Glutamatergic neuron (in vitro differentiated cells): ENCODE measurements at places on chromosomes 16 and 17. TPM values are rescaled to one million over a fixed set of nuclear protein-coding genes. Genes with fewer than 3 reads are reported as not detected.
A peak's percentile ranks its signal among the peaks of the same experiment; 100 is the strongest.

Gene FAM83G
- 2.0 TPM for total RNA-seq

Gene CLEC18A
- total RNA-seq = 2.5 TPM

Gene C16orf74
- 2.6 TPM for total RNA-seq

Gene TBC1D24
- total RNA-seq = 58.4 TPM

Gene ZNF287
- 17.4 TPM for total RNA-seq

Gene CHRNE
- 0.69 TPM for total RNA-seq

Gene MED9
- 23.2 TPM for total RNA-seq

Gene SCN4A
- 7.9 TPM for total RNA-seq

Gene TBC1D3I
- 3.0 TPM for total RNA-seq

Gene PITPNM3
- 1.4 TPM for total RNA-seq

Gene ELP5
- 34.1 TPM for total RNA-seq

Gene SLFN11
- total RNA-seq = not detected

Gene BICDL2
- total RNA-seq = not detected

DNA sequence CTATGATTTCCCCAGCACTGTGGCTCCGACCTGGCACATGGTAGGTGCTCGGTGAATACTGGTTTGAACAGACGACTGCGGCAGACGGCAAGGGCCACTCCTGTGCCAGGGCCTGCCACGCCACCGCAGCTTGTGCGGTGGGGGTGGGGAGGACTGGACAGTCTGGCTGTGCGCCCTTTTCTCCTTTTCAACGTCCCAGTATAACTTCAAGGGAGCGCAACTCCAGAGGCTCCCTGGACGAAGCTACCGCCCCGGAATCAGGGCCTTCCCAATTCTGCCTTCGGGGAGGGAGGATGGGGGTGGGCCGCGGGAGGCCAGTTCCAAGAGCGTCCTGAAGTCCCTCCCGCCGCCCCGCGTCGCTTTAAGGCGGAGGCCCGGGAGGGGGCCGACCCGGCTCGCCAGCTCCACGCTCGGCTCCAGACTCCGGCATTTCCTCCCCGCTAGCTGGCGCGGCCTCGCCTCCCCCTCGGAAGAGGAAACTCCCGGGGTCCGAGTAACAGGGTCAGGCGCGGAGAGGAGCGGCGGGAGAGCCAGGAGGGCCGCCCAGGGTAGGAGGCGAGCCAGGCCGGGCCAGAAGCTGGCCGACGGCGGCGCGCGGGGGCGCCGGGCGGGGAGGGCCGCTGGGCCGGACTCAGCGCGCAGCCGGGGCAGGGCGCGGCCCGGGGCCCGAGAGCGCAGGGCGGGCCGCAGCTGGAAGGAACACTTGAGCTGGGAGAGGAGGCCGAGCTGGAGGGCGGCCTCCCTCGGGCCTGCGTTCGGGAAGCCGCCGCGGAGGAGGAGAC is at the start of gene ITPRIPL2:
Gene ITPRIPL2, plus strand, starts transcription at position 388 of the 782 bp plus-strand sequence. CDS start 498 bp downstream, outside the sequence.
- H3K36me3 ChIP-seq = no peaks in the 10 kb centered on the region
- H3K4me1 ChIP-seq = peaks cover 2% of the 10 kb centered on the region
- peak within 1 kb of the TSS; percentile 66 for H3K27ac ChIP-seq
- H3K27me3 ChIP-seq = peaks cover 4% of the 10 kb centered on the region
- peak; percentile 59 for DNase-seq
- peak within 1 kb of the TSS; percentile 74 for H3K4me3 ChIP-seq

DNA sequence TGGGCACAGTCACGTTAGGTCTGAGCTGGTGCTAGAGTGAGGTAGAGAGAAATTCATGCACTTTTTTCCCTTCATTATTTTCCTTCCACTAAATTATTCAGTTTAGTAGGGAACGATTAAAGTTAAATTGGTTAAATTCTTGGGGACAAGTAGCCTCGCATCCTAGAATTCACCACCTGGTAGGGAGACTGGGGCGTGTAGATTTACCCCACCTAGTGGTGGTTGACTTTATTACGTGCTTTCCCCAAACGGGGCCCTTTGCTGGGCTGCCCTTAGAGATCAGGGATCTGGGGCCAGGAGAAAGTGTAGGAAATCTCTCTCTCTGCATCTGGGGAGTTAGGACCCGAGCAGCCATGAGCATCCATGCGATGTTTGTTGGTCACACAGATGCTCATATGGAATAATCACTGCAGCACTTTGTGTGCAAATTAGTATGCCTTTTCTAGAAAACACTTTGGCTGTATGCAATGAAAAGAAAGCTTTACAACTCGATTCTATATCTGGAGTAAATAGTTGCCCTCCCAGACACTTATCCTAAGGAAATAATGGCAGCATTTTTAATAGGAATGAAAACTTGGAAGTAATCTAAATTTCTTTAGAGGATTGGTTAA is 107.0 kb downstream of the PLCG2 start:
- no peak overlapping the region for H3K4me3 ChIP-seq
- H3K27me3 ChIP-seq = no peaks in the 10 kb centered on the region
- no peaks in the 10 kb centered on the region for H3K36me3 ChIP-seq
- H3K4me1 ChIP-seq = no peaks in the 10 kb centered on the region
- H3K27ac ChIP-seq = no peak overlapping the region

- peaks cover 18% of the 10 kb centered on the region for H3K27me3 ChIP-seq
- H3K4me3 ChIP-seq = no peak overlapping the region
- no peaks in the 10 kb centered on the region for H3K4me1 ChIP-seq
- DNase-seq = no peak
- H3K27ac ChIP-seq = no peak overlapping the region
- H3K36me3 ChIP-seq = no peaks in the 10 kb centered on the region
Observed at GRCh38 chr16:3042376-3042775, 4.0 kb upstream of the MMP25 start.

GRCh38 chr17:47978324-47978723 is 7.4 kb downstream of the CDK5RAP3 start:
- DNase-seq = peak; percentile 81
- peaks cover 2% of the 10 kb centered on the region for H3K27me3 ChIP-seq
- no peak overlapping the region for H3K27ac ChIP-seq
- H3K4me3 ChIP-seq = no peak overlapping the region

DNA sequence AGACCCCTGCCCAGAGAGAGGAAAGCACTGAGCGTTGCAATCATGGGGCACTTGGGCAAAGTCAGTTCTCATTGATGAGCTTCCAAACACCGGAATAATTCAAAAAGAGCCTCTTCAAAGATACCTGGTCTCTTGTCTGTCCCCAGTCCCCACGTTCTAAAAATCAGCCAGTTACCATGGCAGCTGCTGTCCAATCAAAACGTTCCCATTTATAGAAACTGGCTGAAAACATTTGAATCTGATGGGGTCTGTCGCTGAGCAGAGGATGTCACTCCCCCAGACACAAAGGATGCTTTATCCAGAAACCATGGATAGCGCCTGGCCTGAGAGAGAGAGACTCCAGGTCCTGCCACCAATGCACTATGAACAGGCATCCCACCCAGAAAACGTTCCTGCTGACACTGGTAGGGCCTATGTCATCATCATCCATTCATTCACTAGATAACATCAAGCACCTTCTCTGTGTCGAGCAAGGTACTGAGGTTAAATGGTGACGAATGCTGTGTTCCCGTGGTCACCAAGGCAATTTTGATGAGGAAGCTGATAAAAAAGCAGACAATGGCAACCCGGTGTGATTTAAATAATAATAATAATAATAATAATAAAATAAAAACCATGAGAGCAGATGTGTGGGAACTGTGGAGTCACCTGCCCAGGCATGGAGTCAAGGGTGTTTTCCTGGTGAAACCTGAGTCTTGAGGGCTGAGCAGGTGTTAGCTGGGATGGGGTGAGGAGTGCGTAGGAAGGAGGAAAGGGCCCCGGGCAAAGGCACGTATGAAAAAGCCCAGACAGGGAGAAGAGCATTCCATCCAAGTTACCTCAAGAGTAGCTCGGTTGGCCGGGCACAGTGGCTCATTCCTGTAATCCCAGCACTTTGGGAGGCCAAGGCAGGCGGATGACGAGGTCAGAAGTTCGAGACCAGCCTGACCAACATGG is 19.0 kb upstream of the CALB2 start:
- DNase-seq = no peak
- H3K4me3 ChIP-seq = no peak overlapping the region
- H3K27ac ChIP-seq = no peak overlapping the region
- peaks cover 2% of the 10 kb centered on the region for H3K27me3 ChIP-seq

DNA sequence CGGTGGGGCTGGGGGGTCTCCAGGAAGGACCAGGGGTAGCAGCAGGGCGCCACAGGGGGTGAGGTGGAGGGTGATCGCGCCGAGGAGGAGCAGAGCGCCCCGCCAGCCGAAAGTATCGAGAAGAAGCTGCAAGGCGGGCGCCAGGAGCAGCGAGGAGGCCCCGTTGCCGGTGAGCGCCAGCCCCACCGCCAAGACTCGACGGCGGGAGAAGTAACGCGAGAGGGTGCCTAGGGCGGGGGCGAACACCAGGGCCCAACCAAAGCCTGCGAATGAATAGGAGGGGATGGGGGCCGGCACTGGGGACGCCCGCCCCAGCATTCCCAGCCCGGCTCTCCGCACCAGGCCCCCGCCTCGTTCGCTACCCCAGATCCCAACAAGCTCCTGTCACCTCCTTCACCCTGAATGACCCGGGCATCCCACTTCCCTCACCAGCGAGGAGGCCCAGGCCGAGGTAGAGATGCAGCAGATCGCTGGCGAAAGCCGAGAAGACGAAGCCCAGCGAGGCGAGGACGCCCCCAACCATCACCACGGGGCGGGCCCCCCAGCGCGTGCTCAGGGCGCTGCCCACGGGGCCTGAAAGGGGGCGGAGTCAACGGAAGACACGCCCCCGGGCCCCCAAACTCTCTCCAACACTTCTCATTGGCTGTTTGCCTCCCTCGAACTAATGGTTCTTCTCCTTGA is 1.3 kb downstream of the SLC16A11 start:
- peak overlapping the region; percentile 69 for H3K4me3 ChIP-seq
- no peaks in the 10 kb centered on the region for H3K36me3 ChIP-seq
- peaks cover 8% of the 10 kb centered on the region for H3K4me1 ChIP-seq

DNA sequence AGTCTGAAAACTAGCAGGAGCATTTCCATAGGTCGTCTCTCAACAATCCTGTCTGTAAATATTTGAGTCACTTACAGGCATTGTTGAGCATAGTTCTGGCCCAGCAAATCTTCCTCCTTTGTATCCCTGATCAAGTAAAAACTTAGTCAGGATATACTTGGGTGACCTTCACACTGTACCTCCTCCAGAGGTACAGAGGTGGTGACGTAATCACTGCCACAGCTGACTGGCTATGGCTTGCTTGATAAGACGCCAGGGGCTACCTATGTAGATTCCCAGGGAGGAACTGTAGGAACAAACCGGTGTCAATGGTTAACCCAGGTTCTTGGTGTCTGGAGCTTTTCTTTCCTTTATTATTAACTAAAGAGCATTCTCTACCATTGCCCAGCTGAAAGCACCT is at the start of gene KCNJ16:
Gene KCNJ16, plus strand, starts transcription at position 270 of the 400 bp plus-strand sequence. CDS start 56,863 bp downstream, outside the sequence.
- no peak within 1 kb of the TSS for H3K4me3 ChIP-seq
- no peak within 1 kb of the TSS for H3K27ac ChIP-seq
- DNase-seq = no peak
- no peaks in the 10 kb centered on the region for H3K36me3 ChIP-seq
- H3K27me3 ChIP-seq = no peaks in the 10 kb centered on the region

GRCh38 chr16:17397499-17397891 is 73.3 kb downstream of the XYLT1 start:
- peaks cover 26% of the 10 kb centered on the region for H3K4me1 ChIP-seq
- H3K27me3 ChIP-seq = peaks cover 4% of the 10 kb centered on the region
- H3K4me3 ChIP-seq = no peak overlapping the region
- no peaks in the 10 kb centered on the region for H3K36me3 ChIP-seq

DNA sequence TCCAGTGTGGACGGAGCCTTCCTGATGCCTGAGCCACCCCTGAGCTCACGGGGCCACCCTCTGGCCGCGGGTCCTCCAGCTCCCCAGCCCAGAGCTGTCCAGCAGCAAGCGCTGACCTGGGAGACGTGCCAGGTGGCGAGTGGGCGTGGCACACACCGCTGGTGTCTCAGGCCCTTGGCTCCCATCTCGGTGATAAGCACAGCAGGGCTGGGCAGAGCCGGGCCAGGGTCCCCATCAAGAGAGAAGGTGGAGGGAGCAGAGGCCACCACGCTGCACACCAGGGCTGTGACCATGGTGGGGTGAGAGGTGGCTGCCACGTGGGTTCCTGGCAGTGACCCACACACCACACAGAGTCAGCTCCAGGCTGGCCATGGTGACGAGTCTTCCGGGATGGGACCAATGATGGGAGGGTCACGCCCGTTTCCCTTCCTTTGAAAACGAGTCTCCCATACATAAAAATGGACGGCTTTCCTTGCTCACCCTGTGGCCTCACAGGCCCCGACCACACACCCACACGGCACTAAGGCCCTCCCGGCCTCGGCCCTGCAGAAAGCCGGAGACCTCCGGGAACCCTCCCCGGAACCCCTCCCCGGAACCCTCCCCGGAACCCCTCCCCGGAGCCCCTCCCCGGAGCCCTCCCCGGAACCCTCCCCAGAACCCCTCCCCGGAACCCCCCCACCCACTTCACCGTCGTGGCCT is 16.8 kb downstream of the UTS2R start:
- no peaks in the 10 kb centered on the region for H3K36me3 ChIP-seq
- no peak overlapping the region for H3K4me3 ChIP-seq
- peaks cover 5% of the 10 kb centered on the region for H3K27me3 ChIP-seq
- H3K27ac ChIP-seq = no peak overlapping the region
- H3K4me1 ChIP-seq = peaks cover 8% of the 10 kb centered on the region
- DNase-seq = no peak

- H3K36me3 ChIP-seq = no peaks in the 10 kb centered on the region
- no peak overlapping the region for H3K27ac ChIP-seq
- peaks cover 9% of the 10 kb centered on the region for H3K4me1 ChIP-seq
- H3K27me3 ChIP-seq = peaks cover 5% of the 10 kb centered on the region
- H3K4me3 ChIP-seq = no peak overlapping the region
- DNase-seq = no peak
Observed at GRCh38 chr17:38536661-38537060, 69.1 kb downstream of the SRCIN1 start.

DNA sequence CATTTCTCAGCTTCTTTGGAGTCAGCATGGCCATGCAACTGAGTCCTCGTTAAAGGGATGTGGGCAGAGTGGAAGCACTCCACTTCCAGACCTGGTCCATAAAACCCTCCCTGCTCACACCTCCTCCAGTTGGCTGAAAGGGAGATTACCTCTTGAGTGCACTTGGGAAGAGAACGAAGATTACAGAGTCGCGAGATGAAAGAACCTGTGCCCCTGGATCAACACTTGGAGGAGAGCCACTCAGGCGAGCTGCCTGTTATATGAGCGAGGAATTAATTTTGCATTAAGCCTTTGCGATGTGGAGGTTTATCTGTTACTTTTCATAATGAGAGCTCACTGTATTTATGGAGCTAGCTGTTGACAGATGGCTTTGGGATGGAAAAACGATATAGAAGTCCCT is 147.9 kb downstream of the MAF start:
- no peak for DNase-seq
- H3K4me3 ChIP-seq = no peak overlapping the region
- H3K27ac ChIP-seq = no peak overlapping the region
- no peaks in the 10 kb centered on the region for H3K27me3 ChIP-seq

- H3K36me3 ChIP-seq = no peaks in the 10 kb centered on the region
- no peak overlapping the region for H3K27ac ChIP-seq
- no peak overlapping the region for H3K4me3 ChIP-seq
- H3K4me1 ChIP-seq = peaks cover 3% of the 10 kb centered on the region
- H3K27me3 ChIP-seq = peaks cover 2% of the 10 kb centered on the region
Observed at GRCh38 chr16:2656985-2657384, 25.3 kb upstream of the KCTD5 start.
